ENCODE measurements at places on chromosomes 2 and 18.

DNA sequence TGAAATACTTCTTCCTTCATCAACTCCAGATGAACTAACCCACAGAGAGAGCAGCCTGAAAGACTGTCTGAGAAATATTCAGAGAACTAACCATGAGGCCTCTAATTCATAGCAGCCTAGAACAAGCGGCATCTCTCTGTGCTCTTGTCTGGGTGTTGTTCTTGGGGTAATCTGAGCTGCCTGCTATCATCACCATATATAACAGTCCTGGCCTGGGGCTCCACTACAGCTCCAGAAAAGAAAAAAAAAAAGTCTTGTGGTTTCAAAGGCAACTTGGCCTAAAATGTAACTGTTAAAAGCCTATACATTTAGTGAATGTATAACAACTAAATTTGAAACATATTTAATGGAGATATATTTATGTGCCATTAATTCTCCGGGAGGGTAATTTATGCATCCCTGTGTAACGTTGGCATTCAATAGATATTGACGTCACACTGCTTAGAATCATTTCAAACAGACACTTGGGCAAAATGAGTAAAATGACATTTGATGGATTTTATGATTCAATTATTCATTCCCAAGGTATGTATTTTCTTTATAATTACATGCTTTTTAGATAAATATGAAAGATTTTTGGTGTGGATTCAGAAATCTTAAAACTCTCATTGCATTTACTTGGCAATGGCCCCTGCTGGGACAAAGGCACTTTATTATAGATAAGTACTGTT, 294.3 kb downstream of the HRH4 start:
- no peak for DNase-seq

DNA sequence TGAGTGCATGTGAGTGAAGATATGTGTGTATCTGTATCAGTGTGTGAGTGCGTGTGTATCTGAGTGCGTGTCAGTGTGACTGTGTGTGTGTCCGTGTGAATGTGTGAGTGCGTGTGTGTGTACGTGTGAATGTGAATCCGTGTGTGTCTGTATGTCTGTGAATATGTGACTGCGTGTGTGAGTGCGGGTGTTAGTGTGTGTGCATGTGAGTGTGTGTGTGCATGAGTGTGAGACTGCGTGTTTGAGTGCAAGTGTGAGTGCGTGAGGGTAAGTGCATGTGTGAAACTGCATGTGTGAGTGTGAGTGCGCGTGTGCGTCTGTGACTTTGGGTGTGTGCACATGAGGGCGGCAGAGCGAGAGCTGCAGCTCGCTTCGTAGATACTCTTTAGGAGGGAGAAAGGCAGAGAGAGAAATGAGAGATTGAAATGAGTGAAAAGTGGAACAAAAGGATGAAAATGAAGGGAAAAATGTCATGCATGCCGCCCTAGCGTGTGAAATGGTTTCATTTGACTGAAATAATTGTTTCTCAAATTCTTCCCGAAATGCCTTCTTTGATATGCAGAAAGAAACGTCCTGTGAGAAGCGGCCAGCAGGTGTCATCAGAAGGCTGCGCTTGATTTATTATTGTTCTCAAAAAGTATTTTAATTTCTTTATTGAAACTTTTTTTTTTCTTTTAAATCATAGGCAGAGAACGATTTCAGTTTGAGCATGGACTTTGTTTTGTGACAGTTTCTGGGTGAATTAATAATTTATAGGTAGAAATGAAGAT, 25.6 kb downstream of the ZNF407 start:
- DNase-seq = no peak

DNA sequence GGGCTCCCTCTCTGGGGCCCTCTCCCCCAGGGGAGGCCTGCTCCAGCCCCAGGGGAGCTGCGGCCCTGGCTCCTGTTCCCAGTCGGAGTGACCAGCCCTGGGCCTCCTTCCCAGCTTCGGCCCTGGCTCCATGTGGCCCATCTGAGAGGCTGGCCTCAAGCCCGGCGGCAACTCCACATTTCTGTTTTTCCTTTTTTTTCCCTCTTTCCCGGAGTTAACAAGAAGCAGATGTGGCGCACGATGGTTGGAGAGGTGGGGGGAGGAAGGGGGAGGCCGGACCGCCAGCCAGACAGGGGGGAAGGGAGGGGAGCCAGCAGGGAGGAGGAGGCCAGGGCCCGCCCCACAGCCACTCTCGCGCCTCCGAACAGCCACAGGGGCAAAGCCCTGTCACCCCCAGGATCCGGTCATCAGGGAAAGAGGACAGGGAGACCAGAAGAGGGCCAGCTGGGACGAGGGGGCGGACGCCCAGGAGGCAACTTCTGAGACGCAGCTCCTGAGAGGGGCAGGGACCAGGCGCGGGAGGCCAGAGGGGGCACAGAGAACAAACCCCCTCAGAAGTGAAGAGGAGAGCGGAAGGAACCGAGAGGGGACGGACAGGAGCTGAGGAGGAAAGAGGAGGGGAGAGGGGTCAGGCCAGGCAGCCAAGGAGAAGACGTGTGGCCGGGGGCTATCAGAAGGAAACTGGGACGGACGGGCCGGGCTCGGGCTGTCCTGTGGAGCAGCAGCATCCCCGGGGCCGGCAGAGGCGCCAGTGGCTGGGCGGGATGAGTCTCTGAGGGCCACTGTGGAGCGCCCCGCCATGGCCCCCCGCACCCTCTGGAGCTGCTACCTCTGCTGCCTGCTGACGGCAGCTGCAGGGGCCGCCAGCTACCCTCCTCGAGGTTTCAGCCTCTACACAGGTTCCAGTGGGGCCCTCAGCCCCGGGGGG, at the start of gene EMILIN1:
Gene EMILIN1 (plus strand): TSS at position 349 of the 928 bp plus-strand sequence. CDS start 451 bp downstream, at position 800.
- no peak for DNase-seq

- no peak for DNase-seq
These were observed 607 bp downstream of the LAMA3 start for GRCh38 chr18:23689616-23690504.

GRCh38 chr2:20539776-20540586, 93.1 kb downstream of the RHOB start:
- no peak for DNase-seq

GRCh38 chr2:150878356-150878755, 383.3 kb downstream of the RBM43 start:
- no peak for DNase-seq

- no peak for DNase-seq
These were observed 38.1 kb downstream of the KCNS3 start for GRCh38 chr2:17916584-17916983.

DNA sequence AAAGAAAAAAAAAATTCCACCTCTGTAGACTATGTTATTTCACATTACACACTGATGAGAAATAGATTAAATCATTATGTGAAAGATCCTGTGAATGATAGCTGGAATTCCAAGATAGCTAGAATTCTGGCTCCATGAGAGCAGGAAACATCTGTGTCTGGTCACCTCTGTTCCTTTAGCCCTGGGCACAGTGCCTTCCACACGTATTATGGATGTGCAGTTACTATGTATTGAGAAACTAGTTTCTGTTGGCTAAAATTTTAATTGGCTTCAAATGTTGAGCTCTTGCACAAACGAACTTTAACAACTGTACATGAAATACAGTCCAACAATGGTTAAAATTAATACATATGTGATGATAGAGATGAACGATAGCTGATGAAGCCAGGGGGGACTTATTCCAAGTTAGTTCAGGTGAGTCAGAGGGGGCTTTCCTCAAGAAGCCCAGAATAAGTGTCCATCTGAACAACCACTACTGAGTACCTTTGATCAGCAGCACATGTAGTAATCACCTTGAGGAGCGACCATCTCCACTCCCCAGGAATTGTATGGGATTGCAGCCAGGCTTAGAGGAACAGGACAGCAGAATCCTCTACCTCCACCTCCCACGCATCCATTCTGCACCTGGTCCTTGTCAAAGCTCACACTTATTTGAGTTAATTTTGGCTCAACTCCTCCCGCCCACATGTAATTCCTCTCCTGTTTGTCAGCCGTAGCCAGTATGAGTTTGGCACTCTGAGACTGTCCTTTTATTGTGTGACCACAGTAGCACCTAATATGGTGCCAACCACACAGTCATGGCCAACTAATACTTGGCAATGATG, 68.6 kb downstream of the NABP1 start:
- DNase-seq = no peak

- DNase-seq = no peak
These were observed 282.9 kb downstream of the DYSF start for GRCh38 chr2:71736091-71736861.

GRCh38 chr2:159562248-159562647, 54.1 kb downstream of the BAZ2B start:
- no peak for DNase-seq

DNA sequence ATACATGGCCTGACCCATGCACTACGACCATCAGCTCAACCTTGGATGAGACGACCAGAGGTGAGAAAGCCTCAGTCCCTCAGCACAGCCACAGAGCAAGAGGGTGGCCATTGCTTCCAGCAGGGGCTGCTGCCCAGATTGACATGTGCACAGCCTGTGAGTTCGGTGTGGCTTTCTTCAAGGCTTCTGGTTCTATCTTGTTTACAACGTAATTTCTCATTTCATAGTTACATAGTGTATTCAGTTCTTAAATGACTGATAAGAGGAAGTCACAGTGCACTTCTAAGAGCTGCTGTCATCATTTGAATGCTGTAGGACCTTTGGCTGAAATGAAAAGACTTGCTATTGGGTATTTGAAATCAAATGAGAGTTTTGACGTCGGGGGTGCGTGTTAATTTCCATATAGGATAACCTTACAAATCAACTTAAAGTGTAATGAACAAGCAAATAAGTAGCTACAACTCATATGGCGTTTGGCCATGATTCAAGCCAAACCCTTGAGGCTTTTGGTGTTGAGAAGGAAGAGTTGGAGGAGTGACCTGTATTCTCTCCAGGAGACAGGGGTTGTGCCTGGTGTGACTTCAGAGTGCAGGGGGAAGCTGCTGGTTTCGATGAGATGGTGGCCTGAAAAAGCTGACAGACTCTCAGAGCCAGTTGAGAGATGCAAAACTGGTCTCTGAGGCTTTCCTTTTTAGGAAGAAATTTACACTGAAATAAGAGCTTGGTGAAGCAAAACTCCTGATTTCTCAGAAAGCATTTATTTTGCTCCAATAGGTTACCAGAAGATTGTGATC, 51.0 kb downstream of the TSHZ1 start:
- no peak for DNase-seq

Data from stimulated activated CD4-positive, alpha-beta T cell treated with anti-CD3 and anti-CD28 coated beads, TNF-alpha, amount 100 ng/mL, for 4 hours (primary cell).